Cardiac muscle cell (in vitro differentiated cells and primary cell): ENCODE measurements at places on chromosomes 11 and 22.
A peak's percentile ranks its signal among the peaks of the same experiment; 100 is the strongest.

- no peaks in the 10 kb centered on the region for H3K36me3 ChIP-seq
- DNase-seq = no peak
- no peak overlapping the region for H3K4me3 ChIP-seq
- H3K4me1 ChIP-seq = peaks cover 21% of the 10 kb centered on the region
Observed at GRCh38 chr11:9347100-9347499, 32.7 kb upstream of the TMEM41B start.

GRCh38 chr11:40293655-40294348, 1165.7 kb downstream of the LRRC4C start:
- H3K4me1 ChIP-seq = peaks cover 3% of the 10 kb centered on the region
- H3K27ac ChIP-seq = no peak overlapping the region
- peaks cover 28% of the 10 kb centered on the region for H3K27me3 ChIP-seq
- peak; percentile 86 for DNase-seq

DNA sequence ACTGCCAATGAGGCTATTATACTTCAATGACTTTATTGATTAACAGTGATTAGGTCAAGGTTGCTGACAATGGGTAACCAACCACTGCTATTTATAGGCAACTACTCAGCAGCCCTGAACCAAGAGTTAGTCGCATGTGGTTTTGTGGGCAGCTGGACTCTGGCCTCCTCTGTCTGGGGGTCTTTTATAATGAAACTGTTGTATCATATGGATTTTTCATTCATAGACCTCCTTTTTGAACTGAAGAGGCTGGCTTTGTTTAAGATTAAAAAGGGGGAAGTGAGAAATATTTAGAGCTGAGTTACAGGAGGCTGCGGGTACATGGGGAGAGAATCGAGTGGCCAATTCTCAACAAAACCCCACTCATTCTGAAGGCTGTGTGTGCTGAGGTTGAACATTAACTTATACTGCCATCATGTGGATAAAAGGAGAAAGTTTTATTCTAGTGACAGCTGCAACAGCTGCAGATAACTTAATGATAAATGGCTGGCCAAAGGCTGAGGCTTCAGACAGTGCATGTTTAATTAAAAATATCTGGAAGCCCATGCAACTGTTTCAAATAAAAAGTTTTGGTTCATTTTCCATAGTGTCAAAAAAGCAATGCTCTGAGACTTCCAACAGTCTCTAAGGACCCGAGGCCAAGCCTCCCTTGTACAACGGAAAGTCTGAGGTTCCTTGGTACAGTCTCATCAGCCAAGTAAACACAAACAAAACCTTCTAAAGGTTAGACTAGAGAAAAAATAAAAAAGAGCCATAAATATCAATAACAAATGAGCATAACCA, 682.6 kb downstream of the KCNA4 start:
- no peaks in the 10 kb centered on the region for H3K36me3 ChIP-seq
- H3K27me3 ChIP-seq = peaks cover 21% of the 10 kb centered on the region
- peak; percentile 42 for DNase-seq
- no peak overlapping the region for H3K4me3 ChIP-seq
- no peak overlapping the region for H3K27ac ChIP-seq

GRCh38 chr11:46850829-46851380, 4.8 kb upstream of the CKAP5 start:
- no peaks in the 10 kb centered on the region for H3K4me1 ChIP-seq
- H3K27ac ChIP-seq = no peak overlapping the region
- DNase-seq = no peak
- no peaks in the 10 kb centered on the region for H3K27me3 ChIP-seq
- H3K36me3 ChIP-seq = no peaks in the 10 kb centered on the region

- H3K27me3 ChIP-seq = no peaks in the 10 kb centered on the region
- H3K27ac ChIP-seq = peak overlapping the region; percentile 25
- H3K36me3 ChIP-seq = peaks cover 4% of the 10 kb centered on the region
- no peaks in the 10 kb centered on the region for H3K4me1 ChIP-seq
- peak overlapping the region; percentile 71 for H3K4me3 ChIP-seq
Observed at GRCh38 chr22:23716811-23717801, 26.3 kb downstream of the RGL4 start.

DNA sequence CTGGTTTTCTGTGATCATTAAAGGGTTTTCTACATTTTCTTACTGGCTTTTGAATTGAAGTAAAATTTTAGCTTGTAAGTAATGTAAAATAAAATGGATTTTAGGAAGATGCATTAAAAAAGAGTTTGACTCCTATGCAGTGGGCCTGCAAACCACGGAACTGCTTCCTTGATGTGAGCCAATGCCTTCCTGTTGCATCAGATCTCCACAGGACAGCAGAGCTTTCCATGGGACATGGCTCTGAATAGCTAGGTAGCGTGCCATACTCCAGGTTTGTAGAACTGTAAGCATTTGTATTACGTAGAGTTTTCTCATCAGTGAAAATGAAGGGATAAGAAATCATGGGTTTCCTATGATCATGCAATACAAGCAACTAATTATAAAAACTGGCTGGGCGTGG, 133.4 kb downstream of the SWAP70 start:
- no peak overlapping the region for H3K27ac ChIP-seq
- peaks cover 1% of the 10 kb centered on the region for H3K4me1 ChIP-seq
- no peaks in the 10 kb centered on the region for H3K27me3 ChIP-seq
- DNase-seq = no peak

- H3K27ac ChIP-seq = no peak overlapping the region
- no peak for DNase-seq
- peaks cover 45% of the 10 kb centered on the region for H3K36me3 ChIP-seq
- H3K4me3 ChIP-seq = no peak overlapping the region
- no peaks in the 10 kb centered on the region for H3K4me1 ChIP-seq
Observed at GRCh38 chr22:31329453-31330215, 16.5 kb downstream of the PATZ1 start.

DNA sequence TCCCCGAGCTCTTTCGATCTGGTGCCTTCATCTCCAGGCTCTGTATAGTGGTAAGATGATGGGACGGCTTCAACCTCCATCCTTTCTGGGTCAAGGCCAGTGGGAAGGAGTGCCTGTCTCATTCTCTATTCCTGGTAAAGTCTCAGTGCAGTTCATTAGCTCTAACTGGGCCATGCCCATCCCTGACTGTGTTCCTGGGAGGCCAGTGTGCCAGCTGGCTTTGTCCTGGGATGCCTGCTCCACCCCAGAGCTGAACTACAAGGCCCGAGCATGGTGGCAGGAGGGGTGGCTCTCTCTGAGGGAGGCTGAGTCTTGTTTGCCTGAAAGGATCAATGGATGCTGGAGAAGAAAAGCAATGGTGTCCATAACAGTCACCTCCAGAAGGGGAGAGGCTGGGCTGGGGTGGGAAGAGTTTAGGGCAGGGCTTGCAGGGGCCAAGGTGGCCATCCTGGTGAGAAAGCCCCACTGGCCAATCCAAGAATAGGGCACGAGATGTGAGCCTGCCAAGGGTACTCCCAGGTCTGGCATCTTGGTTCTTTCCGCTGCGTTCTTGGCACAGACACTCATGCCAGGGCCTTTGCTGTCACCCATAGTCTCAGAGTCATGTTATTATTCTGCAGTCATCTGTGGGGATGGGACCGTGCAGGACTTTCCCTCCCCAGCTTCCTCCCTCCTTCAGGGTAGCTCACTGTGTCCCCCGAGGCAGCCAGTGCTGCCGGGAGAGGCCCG, 60.1 kb downstream of the PARVB start:
- no peaks in the 10 kb centered on the region for H3K27me3 ChIP-seq
- no peak overlapping the region for H3K4me3 ChIP-seq
- H3K27ac ChIP-seq = no peak overlapping the region
- H3K4me1 ChIP-seq = peaks cover 10% of the 10 kb centered on the region

GRCh38 chr11:67090717-67091116, 28.3 kb upstream of the KDM2A start:
- no peak overlapping the region for H3K4me3 ChIP-seq
- no peak for DNase-seq
- H3K27ac ChIP-seq = no peak overlapping the region

GRCh38 chr22:23571486-23571885, 8.6 kb downstream of the IGLL1 start:
- no peaks in the 10 kb centered on the region for H3K4me1 ChIP-seq
- DNase-seq = no peak
- no peaks in the 10 kb centered on the region for H3K27me3 ChIP-seq
- H3K27ac ChIP-seq = no peak overlapping the region

GRCh38 chr11:123560006-123560405, 94.4 kb downstream of the SCN3B start:
- DNase-seq = no peak
- no peak overlapping the region for H3K27ac ChIP-seq
- no peak overlapping the region for H3K4me3 ChIP-seq
- H3K27me3 ChIP-seq = no peaks in the 10 kb centered on the region
- no peaks in the 10 kb centered on the region for H3K36me3 ChIP-seq
- H3K4me1 ChIP-seq = peaks cover 26% of the 10 kb centered on the region

DNA sequence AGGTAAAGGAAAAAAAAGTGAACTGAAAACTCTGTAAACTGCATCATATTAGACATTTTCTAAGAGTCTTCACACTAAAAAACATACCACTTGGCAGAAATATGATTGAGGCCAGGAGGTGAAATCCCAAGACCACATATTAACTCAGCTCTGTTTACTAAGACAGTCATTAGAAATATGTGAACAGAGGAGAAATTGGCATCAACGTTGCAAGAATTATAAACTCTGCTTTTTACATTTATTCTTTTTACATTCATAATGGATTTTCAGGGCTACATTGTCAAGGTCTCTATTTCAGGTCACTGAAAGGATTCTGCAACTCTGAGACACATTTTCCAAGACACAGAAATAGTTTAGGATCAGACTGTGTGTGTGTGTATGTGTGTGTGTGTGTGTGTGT, 1364.0 kb downstream of the LRRC4C start:
- H3K4me1 ChIP-seq = no peaks in the 10 kb centered on the region
- no peak overlapping the region for H3K27ac ChIP-seq
- no peak for DNase-seq
- H3K27me3 ChIP-seq = no peaks in the 10 kb centered on the region
- no peaks in the 10 kb centered on the region for H3K36me3 ChIP-seq

DNA sequence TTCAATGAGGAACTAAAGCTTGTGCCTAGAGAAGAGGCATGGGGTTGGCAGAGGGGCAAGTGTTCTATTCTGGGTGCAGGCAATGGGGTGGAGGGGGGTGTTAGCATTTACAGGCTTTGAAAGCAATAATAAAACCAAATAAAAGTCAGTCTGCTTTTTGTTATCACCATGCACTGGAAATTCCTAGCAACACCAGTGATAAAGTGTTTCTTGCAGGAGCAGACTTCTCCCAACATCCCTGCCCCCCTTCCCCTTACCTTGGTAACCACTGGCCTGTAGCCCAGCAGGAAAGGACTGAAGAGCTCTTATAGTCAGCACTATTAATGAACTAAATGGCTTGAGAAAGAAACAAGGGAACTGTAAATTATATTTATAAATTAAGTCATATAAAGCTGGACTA, 65.2 kb upstream of the SESN3 start:
- H3K27me3 ChIP-seq = no peaks in the 10 kb centered on the region
- peak; percentile 44 for DNase-seq
- H3K4me3 ChIP-seq = no peak overlapping the region
- H3K36me3 ChIP-seq = no peaks in the 10 kb centered on the region
- H3K4me1 ChIP-seq = peaks cover 23% of the 10 kb centered on the region
- H3K27ac ChIP-seq = no peak overlapping the region

GRCh38 chr11:104130161-104130560, 33.8 kb downstream of the PDGFD start:
- H3K27me3 ChIP-seq = no peaks in the 10 kb centered on the region
- peaks cover 22% of the 10 kb centered on the region for H3K4me1 ChIP-seq
- DNase-seq = no peak
- H3K27ac ChIP-seq = no peak overlapping the region
- H3K4me3 ChIP-seq = no peak overlapping the region
- H3K36me3 ChIP-seq = no peaks in the 10 kb centered on the region

DNA sequence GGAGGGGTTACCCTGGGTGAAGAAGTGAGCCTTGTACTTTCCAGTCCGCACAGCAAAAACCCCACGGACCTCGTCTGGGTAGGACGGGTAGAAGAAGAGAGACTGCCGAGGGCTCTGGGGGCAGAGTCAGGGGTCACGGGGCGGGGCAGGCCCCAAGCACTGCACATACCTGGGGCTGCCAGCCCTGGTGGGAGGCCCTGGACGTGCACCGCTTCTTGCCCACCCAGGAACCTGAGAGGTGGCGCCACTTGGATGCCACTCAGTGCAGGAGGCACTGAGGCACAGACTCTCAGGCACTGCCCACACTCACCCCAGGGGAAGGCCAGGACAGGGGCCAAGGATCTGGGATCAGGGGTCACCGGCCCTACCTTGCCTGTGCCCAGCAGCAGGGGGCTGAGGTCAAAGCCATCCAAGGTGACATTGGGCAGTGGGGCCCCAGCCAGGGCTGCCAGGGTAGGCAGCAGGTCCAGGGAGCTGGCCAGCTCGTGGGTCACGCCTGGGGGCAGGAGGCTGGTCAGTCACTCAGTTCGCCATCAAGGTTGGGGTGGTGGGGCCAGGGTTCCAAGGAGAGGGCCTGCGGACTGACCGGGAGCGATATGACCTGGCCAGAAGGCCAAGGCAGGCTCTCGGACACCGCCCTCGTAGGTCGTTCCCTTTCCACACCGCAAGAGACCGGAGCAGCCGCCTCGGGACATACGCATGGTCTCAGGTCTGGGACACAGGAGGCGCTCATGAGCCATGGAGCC, 2.2 kb downstream of the ARSA start:
- H3K4me1 ChIP-seq = peaks cover 14% of the 10 kb centered on the region
- H3K4me3 ChIP-seq = no peak overlapping the region
- H3K27ac ChIP-seq = no peak overlapping the region
- no peak for DNase-seq
- H3K36me3 ChIP-seq = no peaks in the 10 kb centered on the region
- H3K27me3 ChIP-seq = no peaks in the 10 kb centered on the region

- H3K4me1 ChIP-seq = no peaks in the 10 kb centered on the region
- no peak overlapping the region for H3K27ac ChIP-seq
- no peaks in the 10 kb centered on the region for H3K36me3 ChIP-seq
Observed at GRCh38 chr22:43535336-43535735, 123.5 kb downstream of the MPPED1 start.

DNA sequence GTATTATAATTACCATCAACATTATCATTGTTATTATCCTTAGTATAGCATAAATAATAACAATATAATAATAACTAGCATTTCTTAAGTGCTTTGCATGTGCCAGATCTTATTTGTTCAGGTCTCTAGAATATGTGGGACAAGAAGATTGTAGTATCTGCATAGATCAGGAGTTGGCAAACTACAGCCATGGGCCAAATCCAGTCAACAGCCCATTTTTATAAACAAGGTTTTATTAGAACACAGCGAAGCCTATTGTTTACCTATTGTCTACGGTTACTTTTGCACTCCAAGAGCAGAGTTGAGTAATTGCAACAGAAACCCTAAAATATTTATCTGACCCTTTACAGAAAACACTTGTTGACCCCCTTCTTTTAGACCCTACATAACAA, 81.4 kb downstream of the SLC1A2 start:
- no peak for DNase-seq
- no peak overlapping the region for H3K4me3 ChIP-seq
- H3K27me3 ChIP-seq = no peaks in the 10 kb centered on the region
- H3K27ac ChIP-seq = no peak overlapping the region
- H3K36me3 ChIP-seq = no peaks in the 10 kb centered on the region

GRCh38 chr11:79440571-79441460, at the start of gene TENM4:
TSS of gene TENM4 (minus strand) at chr11:79441030. CDS start at chr11:79069944, 371,086 bp downstream.
- H3K4me3 ChIP-seq = peak within 1 kb of the TSS; percentile 59
- DNase-seq = peak; percentile 73
- peak within 1 kb of the TSS; percentile 38 for H3K27ac ChIP-seq
- H3K36me3 ChIP-seq = no peaks in the 10 kb centered on the region
- peaks cover 11% of the 10 kb centered on the region for H3K4me1 ChIP-seq
